Stimulated activated CD4-positive, alpha-beta T cell treated with anti-CD3 and anti-CD28 coated beads, Interleukin-4, amount 100 ng/mL, for 1 hour (primary cell): ENCODE measurements at places on chromosomes 2 and 18.

GRCh38 chr2:1893856-1894255, 149.5 kb upstream of the PXDN start:
- DNase-seq: no peak

GRCh38 chr2:65021709-65022108, 32.5 kb downstream of the SLC1A4 start:
- DNase-seq: no peak

DNA sequence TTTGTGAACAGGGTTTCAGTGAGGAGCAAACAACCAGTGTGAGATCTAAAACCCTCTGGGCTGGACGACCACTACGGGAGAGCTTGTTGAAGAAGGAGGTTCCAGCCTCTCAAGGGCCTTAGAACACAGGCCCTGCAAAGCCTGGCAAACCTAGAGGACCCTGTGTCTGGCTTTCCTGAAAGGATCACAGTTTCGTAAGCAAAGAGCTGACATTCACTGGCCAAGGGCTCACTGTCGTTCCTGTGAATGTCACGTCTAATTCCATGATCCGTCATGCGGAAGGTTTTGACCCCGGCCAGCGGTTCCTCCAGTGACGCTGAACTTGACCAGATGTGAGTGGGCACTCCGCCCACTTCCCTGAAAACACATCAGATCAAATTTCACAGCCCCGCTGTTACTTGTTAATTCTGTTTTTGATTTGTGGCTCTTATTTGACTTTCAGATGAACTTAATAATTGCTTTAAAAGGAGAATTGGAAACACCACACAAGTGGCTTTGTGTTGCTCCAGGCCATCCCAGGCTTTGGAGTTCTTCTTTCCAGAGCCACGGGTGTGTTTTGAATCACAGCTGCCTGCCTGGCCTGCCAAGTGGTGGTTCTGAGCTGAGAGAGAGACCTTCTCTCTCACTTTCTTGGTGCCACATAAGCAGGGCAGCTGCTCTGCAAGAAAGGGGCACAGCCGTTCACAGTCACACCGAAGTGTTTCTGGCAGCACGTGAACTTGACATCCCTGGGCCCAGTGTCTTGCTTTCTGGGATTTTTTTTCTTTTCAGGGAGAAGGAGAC, 308.4 kb downstream of the NDUFA10 start:
- no peak for DNase-seq

DNA sequence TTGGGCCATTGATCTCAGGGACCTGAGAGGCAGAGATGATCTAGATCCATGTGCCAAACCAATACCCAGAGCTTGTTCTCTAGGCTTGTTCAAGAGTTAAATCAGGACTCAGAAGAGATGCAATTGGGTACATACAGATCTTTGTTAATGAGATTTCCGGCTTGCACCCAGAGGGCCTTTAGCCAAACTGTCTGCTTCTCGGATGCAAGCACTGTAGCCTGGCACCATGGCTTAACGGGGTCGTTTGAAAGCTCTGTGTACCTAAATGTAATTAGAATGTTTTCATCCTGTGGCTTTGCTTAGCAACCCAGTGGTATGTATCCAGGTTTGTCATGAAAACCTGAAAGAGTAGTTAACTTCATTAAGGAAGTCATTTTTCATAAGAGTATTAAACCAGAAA, 94.2 kb downstream of the TPGS2 start:
- DNase-seq: no peak

- DNase-seq: no peak
Measured at GRCh38 chr2:73007991-73008765, 63.3 kb downstream of the SFXN5 start.

- DNase-seq: no peak
Measured at GRCh38 chr2:15918761-15919356, 21.5 kb upstream of the MYCN start.

GRCh38 chr18:54607213-54608027, 16.4 kb downstream of the DYNAP start:
- DNase-seq: no peak

DNA sequence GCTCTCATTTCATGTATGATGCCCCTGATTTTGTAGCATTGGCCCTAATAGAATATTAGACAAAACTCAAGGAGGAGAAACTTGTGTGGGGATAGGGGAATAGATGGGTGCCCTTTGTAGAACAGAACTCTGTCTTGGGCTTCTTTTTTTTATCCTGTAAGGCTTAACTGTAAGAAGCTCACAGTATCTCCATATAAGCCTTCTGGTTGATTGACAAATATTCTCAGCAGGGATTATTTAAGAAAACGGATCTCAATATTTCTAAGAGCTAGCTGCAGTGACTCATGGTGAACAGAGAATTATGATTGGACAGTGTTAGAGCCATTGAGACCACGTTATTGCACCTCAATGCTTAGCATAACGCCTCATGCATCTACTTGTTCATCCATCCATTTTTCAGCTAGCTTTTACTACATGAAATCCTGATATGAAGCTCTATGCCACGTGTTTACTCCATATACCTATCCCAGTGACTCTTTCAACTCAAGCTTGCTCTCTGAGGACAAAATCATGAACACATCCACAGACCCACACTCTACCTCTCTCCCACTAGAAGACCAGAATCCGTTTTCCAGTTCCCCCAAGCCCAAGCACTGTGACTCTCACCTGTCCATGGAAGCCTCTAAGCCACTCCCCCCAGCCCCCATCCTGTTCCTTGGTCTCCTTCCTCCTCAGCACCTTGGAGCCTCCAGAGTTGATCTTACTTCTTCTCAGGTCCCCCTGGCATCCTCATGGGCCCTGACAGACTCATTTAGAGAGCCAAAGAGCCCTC, 99.2 kb downstream of the BCL2L11 start:
- DNase-seq: no peak

DNA sequence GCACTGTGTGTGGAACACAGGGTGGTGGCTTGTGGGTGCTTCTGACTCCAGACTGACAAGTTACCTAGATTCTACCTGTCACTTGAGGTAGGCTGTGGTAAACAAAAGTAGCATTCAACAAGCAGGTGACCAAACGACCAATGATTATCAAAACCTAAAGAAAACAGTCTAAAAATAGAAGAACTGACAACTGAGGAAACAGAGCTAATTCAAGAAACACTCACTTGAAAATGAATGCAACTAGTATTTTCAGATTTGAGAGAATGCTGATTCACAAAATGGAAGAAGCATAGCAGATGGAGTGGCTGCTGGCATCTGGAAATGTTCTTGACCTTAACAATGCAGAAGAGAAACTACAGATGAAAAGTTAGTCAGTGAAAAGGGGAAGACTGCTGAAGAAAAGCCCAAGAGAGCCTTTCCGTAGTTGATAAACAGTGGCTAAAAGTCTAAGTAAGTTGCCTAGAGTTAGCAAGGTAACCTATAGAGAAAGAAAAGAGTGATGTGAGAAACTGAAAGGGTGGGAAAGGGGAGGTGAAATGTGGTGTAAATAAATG, 170.4 kb downstream of the NCK2 start:
- no peak for DNase-seq

- DNase-seq: no peak
Measured at GRCh38 chr18:50356036-50356945, 18.6 kb upstream of the SKA1 start.

GRCh38 chr18:9653390-9653789, 39.0 kb upstream of the PPP4R1 start:
- no peak for DNase-seq

- no peak for DNase-seq
Measured at GRCh38 chr2:130845505-130846085, 8.9 kb downstream of the ARHGEF4 start.

- DNase-seq: no peak
Measured at GRCh38 chr2:236666646-236667204, 97.1 kb downstream of the ACKR3 start.

GRCh38 chr2:151853070-151853758, 25.0 kb upstream of the ARL5A start:
- DNase-seq: no peak

GRCh38 chr2:221449406-221449805, 122.7 kb downstream of the EPHA4 start:
- DNase-seq: no peak

- DNase-seq: no peak
Measured at GRCh38 chr2:188577231-188577630, 285.6 kb downstream of the GULP1 start.

GRCh38 chr2:216774180-216774579, 78.8 kb upstream of the IGFBP5 start:
- DNase-seq: no peak

DNA sequence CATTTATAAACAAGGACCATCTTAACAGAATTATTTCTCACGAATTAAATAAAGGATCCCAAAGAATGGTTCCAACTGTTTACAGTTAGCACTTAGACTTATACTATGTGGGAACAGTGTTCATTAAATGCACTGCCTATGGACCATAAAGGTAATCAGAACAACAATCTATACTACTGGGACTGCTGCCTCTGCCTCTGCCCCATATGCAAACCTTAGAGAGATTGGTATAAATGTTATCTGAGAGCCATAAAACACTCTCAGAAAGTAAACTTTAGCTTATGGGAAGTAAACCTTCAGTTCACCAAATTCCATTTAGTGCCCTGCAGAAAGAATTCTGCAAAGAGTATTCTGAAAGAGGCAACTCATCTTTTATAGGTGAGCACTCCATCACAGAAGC, 448.0 kb downstream of the NCKAP5 start:
- no peak for DNase-seq

DNA sequence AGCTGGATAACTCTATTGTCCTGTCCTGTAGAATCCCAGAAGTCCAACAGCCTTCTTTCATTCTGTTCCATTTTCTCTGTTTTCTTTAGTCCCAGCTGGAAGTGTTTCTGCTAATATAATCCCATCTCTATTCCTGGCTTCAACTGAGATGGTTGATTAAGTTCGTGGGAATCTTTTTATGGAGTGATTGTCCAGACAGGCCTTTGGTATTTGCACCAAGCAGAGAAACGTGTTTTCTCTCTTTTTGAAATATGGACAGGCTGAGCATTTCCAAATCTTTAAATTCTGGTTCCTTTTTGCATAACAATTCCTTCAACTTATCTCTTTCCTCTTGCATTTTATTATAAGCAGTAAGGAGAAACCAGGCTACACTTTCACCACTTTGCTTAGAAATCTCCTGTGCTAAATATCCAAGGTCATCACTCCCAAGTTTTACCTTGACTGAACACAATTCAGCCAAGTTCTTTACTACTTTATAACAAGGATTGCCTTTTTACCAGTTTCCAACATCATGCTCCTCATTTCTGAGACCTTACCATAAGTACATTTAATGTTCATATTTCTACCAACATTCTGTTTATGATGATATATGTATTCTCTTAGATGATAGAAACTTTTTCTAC, 108.8 kb downstream of the ZFP36L2 start:
- no peak for DNase-seq

DNA sequence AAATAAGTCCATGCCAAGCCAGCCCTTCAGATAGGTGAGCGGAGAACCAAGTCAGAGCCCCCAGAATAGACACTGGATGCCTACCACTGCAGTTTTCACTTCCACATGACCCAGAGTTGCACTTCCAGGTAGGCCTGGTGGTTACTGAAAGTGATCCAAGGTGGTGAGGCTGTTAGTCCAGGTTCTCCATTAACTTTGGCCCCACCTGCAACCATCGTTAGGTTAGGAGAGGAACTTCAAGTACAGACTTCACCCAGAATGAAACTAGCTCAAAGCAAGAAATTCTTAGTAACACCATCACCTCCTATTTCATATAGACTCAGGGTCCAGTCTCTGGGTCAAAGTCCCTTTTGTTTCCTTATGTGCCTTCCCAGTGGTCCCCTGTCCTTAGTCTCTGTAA, 293.1 kb upstream of the ID2 start:
- no peak for DNase-seq

- no peak for DNase-seq
Measured at GRCh38 chr2:16128746-16129610, 188.6 kb downstream of the MYCN start.

GRCh38 chr18:50717563-50717962, 102.3 kb downstream of the MRO start:
- no peak for DNase-seq

DNA sequence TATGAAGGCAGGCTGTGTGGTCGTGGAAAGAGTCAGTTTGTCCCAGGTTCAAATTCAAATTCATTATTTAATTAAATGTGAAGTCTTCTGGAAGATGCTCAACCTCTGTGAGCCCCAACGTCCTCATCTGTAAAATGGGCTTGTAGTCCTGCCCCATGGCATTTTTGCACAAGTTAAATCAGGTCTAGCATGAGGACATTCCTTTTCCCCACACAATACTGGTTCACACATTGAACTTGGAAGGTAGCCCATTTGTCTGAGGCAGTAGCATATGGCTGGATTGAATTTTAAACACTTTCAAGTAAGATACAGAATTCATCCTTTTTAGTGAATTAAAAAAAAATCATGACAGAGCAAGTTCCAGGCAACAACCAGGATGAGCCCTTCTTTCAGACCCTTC, 665.4 kb upstream of the HS6ST1 start:
- DNase-seq: no peak

GRCh38 chr2:237695201-237695780, 67.9 kb downstream of the LRRFIP1 start:
- no peak for DNase-seq

GRCh38 chr2:5494212-5494611, 198.0 kb upstream of the SOX11 start:
- DNase-seq: no peak

DNA sequence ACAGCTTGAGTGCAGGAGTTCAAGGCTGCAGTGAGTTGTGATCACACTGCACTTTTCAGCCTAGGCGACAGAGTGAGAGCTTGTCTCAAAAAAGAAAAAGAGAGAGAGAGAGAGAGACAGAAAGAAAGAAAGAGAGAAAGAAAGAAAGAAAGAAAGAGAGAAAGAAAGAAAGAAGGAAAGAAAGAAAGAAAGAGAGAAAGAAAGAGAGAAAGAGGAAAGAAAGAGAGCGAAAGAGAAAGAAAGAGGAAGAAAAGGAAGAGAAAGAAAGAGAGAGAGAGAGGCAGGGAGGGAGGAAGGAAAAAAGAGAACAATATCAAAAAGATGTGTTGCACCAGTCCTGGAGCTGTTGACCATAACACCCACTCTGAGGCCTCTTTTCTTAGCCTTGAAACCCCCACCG, 89.8 kb upstream of the MBOAT2 start:
- DNase-seq: no peak

DNA sequence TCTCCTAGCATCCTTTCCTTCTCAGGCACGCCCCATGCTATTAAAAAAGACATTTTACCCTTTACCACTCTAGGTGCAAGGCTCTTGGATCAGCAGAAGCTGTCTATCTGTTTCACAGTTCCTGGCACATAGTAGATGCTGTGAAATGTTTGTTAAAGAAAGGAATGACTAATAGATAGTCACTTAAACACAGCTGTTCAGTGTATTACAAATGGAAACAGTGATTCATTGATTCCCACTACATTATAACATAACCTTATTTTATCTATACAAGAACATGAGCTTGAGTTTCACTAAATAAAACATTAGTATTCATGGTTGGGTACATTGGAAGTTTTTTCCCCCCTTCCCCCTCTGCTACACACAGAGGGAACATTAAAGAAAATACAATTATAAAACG, 142.1 kb downstream of the ASXL3 start:
- no peak for DNase-seq
